Gastrocnemius medialis (tissue), 4 donors: ENCODE measurements at places on chromosomes 6 and 20. TPM values are rescaled to one million over a fixed set of nuclear protein-coding genes. Genes with fewer than 3 reads are reported as not detected.

DNA sequence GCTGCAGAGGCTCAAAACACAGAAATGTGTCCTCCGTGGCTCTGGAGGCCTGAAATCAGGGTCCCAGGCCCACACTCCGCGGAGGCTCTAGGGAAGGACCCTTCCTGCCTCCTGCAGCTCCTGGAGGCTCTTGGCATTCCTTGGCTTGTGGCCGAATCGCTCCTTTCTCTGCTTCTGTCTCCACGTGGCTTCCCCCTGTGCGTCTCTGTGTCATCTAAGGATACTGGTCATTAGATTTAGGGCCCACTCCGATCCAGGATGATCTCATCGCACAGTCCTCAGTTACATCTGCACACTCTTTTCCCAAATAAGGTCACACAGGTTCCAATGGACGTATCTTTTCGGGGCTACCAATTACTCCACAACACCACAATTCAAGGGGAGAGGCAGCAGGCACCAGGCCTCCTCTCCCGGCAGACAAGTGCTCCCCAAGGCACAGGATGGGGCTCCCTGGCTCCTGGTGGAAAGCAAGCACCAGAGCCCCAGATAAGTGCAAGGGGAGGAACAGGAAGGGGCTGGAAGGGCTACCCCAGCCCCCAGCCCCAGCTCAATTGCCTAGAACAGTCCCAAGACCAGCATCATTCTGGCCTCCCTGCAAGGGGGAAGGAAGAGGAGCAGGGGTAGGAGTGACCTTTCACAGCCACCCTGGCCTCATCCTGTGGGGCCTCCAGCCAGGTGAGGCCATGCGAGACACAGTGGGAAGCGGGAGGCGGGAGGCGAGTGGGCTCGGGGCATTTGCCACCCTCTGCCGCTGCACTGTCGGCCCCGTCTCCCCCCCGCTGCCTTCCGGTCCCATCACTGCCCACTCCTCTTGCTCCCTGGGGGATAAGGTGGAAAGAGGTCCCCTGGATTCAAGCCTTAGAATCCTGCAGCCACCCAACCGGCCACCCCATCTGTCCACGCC, 16.3 kb downstream of the NTSR1 start:
- DNase-seq, result no peak

- DNase-seq, result no peak
Observed at GRCh38 chr6:167396068-167396658, 71.3 kb downstream of the TTLL2 start.

GRCh38 chr6:51608383-51608782, 479.0 kb downstream of the PKHD1 start:
- no peak for DNase-seq

GRCh38 chr20:44296011-44296410, 15.0 kb downstream of the FITM2 start:
- no peak for DNase-seq

DNA sequence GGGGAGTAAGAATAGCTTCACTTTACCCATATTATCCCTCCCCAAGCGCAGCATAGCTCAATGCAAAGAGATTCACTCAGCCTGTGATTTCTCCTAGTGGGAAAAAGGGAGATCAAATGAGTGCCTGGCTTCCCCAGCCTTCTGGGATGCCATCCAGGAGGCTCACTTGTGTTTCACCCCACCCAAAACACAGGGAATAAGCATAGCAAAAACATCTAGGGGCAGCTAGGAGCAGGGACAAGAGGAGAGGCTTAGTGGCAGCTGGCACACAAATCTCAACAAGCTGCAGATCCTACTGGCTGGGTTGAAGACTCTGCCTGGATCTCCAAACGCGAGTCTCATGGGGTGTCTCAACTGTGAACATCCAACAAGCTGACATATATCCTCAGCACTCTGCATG, 715.8 kb downstream of the RNF144B start:
- DNase-seq, result no peak

DNA sequence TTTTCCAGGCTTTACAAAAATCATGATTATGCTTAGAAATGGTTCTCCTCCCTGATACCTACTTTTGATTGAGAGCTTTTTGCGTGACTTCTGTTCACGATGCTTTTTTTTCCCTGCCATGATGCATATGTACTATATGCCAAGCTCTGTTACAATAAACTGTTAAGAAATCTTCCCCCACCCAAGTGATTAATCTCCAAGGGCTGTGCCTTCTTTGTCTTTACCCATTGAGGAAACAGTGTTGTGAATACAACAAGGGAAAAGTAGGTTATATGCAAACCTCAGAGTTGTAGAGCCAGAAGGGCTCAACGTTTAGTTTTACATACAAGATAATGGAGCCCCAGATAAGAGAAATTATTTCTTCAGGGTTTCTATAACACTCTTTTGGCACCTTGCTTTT, 34.1 kb upstream of the MYLK2 start:
- no peak for DNase-seq

DNA sequence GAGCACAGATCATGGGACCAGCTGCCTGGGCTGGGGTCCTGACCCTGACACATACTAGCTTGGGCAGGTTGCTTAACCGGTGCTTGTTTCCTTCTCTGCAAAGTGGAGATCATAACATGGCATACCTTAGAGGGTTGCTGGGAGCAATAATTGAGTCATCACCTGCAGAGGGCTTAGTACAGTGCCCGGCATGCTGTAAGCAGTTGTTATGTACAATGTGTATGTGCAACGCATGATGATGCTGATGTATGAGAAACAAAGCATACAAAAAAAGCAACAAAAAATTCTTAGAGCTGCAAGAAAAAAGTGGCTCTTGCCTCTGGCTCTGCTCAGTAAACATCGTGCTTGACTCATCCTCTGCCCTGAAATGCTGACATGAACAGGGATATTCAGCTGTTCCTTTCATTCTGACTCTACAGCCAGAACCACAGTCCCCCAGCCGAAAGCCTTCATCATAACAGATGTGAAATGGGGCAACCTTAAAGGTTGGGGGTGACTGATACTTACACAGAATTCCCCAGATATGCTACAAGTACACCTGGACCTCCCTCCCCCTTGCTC, 91.7 kb downstream of the CLIC5 start:
- DNase-seq, result no peak

DNA sequence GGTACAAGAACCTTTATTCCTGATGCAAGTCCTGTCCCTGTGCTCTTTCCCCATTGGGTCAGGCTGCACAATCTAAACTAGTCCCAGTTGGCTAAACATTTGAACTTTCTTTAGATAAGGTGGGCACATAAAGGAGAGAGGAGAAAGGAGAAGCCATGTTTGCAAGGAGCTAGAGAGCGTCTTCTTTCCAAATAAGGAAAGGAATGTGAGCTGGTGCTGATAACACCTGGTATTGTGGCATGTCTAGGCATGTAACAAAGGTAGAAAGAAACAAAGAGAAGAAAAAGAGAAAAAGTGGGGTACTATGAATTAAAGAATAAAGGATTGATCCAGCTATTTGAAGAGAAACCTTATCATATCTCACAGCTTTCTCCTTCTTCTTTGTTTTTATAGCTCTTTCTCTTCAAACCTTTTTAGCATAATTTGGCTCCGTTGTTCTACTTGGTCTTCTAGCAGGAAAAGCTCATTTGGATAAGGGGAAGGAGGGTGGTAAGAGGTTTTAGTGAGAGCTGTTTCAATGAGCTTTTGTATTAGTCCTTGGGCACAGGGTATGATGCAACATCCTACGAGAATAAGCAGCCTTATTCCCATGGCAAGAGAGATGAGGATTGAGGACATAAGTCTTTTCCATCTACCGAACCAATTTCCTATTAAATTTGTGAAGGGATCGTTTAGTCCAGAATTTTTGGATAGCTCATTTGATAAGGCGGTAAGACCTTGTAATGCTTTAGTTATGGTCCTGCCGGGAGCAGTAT, 415.5 kb upstream of the MAN1A1 start:
- no peak for DNase-seq

- no peak for DNase-seq
Observed at GRCh38 chr20:20796766-20797440, 84.5 kb upstream of the RALGAPA2 start.

DNA sequence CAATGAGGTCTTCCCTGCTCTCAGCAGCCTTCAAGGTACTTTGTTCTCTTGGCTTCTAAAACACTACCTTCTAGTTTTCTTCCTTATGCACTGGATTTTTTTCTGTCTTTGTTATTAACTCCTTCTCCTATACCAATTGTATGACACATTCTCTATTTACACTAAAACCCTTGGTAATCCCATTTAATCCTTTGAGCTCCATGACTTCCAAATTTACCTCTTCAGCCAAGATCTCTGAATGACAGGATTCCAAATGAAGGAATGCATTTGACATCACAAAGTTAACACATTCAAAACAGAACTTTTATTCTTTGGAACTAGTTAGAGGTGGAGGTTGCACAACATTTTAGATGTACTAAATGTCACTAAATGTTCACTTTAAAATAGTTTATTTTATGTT, 86.6 kb upstream of the SAMD5 start:
- DNase-seq, result no peak

GRCh38 chr6:168130168-168130696, 51.2 kb upstream of the FRMD1 start:
- DNase-seq, result no peak

DNA sequence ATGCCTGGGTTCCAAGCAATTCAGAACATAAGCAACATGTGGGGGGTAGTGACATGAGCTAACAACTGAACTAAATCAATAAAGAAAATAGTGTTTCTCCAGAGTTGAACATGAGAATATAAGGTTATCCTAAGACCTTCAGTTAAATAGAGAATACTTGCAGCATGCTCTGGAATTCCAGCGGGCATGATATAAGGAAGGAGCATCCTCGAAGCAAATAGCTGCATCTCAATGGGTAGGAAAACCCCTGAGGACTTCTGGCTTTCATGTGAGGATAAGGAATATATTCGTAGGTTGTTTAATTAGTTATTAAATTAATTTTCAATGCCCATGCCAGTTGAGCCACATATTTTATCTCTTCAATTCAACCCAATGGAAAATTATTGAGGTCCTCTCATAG, 631.2 kb upstream of the EPHA7 start:
- no peak for DNase-seq

DNA sequence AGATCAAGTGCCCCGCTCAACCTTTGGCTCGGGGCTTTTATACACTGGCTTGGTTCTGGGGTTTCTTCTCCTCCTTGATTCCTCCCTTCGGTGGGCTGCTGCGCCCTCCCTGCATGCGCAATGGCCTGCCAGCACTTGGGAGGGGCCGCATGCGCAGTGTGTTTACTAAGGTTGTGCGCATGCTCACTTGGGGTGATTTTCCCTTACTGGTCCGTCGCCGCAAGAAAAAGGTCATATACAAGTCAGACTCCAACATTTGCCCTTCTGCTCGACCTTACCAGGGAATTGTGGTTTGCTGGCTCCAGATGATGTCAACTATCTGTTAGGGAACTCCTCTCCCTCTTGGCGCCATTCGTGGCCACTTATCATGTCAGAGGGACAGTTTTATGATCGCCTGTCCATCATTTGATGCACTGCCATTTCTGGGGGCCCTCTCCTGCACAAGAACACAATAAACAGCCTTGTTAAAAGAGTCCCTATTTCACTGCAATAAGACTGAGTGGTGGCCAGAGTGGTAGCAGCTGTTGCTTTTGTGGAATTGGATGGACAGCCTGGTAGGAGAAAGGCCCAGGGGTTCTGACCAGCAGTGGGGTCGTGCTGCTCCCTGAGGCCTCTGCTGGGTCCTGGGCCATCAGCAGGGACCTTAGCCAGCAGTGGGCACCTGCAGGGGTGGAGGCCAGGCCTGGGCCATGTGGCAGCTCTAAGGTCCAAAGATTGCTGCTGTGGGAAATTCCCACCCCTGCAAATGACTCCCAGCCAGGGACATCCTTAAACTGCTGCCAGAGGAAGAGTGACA, 2.8 kb upstream of the LBP start:
- DNase-seq, result no peak

DNA sequence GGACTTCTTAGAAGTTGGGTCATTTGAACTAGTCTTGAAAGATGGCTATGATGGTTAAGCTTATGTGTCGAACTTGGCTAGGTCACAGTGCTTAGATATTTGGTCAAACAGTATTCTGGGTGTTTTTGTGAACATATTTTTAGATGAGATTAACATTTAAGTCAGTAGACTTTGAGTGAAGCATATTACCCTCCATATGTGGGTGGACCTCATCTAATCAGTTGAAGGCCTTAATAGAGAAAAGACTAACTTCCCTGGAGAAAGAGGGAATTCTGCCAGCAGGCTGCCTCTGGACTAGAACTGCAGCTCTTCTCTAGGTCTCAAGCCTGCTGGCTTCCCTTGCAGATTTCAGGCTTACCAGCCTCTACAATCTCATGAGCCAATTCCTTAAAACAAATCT, 76.9 kb downstream of the RCAN2 start:
- DNase-seq, result no peak

- no peak for DNase-seq
Observed at GRCh38 chr20:25605148-25605547, 18.7 kb downstream of the NANP start.

DNA sequence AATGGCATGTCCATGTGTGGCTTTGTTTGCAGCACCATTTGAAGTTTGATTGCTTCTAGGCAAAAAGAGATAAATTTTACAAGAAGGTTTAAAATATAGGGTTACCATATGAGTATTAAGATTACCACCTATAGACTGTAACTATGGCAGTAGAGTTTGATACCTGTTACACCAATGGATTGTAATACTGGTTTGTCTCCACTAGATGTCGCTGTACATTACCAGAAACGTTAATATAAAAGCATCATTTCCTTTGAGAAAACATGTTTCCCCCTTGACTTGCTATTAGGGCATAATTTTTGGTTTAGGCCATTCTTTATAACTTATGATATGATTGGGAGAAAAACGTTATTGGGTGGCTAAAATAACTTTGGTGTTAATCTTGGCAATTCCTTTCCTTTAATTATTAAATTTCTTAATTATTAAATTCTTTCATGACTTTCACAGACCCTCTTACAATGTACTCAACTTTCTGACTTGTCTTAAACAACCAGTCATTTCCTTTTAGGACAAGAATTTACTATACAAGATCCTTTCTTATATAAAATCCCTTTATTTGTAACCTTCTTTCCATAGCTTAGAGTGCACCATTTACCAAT, 42.8 kb downstream of the HLA-DPB1 start:
- DNase-seq, result no peak

DNA sequence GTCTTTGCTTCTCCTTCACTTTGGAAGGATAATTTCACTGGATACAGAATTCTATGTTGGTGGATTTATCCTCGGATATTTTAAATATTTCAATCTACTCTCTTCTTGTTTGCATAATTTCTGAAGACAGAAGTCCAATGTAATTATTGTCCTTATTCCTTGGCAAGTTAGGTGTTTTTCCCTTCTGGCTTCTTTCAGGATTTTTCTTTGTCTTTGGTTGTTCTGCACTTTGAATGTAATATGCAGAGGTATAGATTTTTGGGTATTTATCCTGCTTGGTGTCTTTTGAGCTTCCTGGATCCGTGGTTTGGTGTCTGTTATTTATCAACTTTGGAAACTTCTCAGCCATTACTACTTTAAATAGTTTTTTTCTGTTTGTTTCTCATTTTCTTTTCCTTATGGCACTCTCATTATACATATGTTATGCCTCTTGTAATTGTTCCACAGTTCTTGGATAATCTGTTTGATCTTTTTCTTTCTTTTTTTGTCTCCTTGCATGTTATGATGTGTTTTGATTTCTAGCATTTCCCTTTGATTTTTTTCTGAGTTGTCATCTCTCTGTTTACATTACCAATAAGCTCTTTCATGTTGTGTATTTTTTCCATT, 48.6 kb upstream of the ATXN1 start:
- no peak for DNase-seq

MAP7 gene
- 0.56 TPM for total RNA-seq

OR2H2 gene
- total RNA-seq, result not detected

FOXC1 gene
- 2.4 TPM for total RNA-seq

STX7 gene
- 18.2 TPM for total RNA-seq

CLPSL1 gene
- total RNA-seq, result not detected
